NCI-H1436 treated with DMSO at 0.1 percent for 48 hours (cell line): ENCODE measurements at places on chromosomes 7 and 10.

GRCh38 chr7:101998029-101998905 lies 180.8 kb downstream of the CUX1 start:
- no peak for DNase-seq

- DNase-seq = no peak
These were observed 95.7 kb downstream of the SH2D4B start for GRCh38 chr10:80633383-80633860.

DNA sequence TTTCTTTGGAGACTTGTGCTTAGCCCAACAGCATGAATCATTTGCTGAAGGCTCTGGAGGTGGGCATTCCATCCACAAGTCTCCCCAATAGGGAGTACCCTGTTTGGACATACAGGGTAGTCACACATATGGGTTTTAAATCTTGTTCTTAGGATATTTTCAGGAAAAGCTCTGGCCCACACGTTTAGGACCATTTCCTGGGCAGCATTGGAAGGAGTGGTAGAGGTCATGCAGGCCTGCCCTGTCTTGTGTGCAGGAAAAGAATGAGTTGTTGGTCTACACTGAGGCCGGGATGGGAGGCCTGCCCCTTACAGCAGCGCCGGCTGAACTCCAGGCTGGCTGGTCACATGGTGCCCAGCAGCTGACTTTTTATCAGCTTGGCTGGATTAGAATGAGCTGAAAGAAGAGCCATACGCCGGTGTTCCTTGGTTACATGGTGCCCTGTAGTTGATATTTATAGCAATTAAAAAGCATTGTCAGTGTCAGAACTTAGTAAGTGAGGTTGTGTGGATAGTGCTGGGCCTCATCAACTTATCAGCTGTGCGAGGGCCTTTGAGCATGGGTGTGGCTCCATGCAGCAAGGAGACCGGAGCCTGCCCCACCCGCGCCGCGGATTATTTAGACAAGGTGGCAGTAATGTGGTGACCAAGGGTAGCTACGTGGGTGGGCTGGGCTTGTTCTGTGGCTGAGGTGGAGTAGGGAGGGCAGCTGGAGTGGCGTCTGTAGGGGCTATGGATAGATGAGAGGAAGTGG lies 28.6 kb downstream of the OGDH start:
- no peak for DNase-seq

GRCh38 chr10:19828278-19829049 lies 12.2 kb downstream of the PLXDC2 start:
- no peak for DNase-seq

DNA sequence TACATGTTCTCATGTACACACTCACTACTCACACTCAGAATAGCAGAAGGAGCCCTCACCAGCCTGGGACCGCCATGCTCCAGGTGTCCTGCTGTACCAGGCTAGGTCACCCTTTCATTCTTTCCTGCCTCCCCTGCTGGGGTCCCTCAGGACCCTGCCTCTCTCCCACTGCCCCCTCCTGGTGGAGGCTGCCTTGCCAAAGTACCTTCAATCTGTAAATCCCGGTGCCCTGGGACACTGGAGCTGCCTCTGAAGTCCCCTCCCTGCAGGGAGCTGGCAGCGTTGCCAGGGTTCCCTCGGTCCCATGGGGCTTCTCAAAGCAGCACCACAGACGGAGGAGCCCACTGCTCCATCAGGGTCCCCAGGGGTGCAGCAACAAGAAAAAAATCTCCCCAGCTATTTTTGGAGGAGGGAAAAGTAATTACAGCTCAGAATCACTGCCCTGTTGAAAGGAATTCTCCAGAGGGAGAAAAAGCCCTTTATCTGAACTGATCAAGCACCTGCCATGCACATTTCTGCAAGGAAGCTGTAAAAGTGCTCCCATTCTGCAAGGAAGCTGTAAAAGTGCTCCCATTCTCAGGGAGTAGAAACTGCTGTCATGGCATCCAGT lies 259.9 kb downstream of the PTPRN2 start:
- DNase-seq = no peak

DNA sequence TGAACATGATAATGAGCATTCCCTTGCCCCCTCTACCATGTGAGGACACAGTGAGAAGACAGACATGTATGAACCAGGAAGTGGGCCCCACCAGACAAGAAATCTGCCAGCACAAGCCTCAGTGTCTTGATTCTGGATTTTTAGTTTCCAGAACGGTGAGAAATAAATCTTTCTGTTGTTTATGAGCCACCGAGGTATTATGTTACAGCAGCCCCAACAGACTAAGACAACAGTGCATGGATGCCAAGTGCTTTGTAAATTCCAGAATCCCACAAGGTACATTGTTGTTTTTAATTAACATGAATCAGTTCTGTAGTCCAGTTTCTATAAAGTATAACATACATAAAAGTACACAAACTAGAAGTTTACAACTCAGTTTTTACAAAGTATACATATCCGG lies 162.2 kb downstream of the ARHGAP21 start:
- DNase-seq = no peak

DNA sequence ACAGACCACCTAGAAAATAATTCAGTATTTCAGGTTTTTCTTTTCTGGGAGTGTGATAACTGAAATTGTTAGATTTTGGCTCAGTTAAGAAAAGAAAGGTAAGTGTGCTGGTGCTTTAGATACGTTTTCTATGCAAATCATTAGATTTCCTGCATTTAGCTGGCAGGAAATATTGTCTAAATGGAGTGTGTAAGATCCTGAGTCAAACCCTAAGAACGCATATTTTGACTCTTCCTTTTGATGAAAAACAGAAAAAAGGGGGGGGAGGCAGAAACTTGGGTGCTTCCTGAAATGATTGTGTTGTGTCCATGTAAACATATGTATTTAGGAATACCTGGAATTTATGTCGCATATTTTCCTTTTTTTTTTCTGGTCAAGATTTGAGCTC lies 1.2 kb downstream of the GRK5 start:
- DNase-seq = no peak

- peak; percentile 44 for DNase-seq
These were observed 140.8 kb downstream of the DGKB start for GRCh38 chr7:14761510-14762296.

GRCh38 chr7:19353180-19353579 lies 208.0 kb upstream of the FERD3L start:
- no peak for DNase-seq

DNA sequence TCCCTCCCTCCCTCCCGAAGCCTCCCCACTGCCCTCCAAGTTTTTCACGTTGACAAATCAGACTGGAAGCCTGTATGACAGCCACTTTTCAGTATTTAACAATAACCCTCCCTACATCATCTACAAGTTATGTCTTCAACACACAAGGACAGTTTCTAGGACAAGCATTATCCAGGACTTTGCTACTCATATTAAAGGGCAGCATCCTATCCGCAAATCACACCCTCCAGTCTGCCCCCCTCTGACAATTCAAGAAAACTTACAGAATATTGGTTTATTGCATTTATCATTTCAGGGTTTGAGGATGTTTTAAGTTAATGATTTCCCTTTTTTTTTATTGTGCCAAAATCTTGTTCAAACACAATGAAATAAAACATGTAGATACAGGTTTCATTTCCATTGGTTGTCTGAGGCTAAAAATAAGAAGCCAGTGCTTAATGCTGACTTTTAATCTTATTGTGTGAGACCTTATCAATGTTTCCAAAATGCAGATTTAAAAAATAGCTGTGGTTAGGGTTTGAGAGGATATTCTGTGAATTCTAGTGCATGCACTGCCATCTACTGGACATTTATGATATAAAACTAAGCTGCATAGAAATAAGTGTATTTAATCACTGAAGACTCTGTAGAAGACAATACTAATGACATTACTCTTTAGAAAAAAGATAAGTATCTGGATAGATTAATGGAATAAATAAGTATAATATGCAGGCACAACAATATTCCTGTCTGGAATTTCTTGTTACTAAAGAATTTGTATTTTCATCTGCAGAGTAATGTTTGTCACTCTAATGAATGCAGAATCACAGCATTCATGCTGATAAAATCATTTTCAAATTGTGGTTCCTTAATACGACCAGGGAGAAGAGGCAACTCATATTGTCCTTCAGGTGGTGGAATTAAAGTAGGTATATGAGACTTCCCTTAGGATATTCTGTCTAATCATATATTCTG lies 64.1 kb downstream of the CAV1 start:
- DNase-seq = no peak

DNA sequence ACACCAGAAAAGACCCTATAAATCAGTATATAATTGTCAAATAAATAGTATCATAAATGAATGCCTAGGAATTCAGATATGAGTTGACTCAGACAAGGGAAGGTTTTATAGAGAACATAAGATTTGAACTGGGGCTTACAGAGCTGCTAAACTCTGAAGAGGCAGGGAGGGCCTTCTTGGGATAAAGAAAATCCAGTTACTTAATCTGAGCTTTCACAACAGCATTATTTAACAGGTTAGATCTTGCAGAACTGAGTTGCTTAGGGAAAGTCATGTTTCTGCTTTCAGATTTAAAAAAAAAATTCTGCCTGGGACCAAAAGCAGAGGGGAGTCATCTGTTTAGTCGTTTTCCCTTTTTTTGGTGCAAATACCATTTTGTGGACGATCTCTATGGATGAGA lies 594.8 kb upstream of the FZD8 start:
- DNase-seq = no peak

DNA sequence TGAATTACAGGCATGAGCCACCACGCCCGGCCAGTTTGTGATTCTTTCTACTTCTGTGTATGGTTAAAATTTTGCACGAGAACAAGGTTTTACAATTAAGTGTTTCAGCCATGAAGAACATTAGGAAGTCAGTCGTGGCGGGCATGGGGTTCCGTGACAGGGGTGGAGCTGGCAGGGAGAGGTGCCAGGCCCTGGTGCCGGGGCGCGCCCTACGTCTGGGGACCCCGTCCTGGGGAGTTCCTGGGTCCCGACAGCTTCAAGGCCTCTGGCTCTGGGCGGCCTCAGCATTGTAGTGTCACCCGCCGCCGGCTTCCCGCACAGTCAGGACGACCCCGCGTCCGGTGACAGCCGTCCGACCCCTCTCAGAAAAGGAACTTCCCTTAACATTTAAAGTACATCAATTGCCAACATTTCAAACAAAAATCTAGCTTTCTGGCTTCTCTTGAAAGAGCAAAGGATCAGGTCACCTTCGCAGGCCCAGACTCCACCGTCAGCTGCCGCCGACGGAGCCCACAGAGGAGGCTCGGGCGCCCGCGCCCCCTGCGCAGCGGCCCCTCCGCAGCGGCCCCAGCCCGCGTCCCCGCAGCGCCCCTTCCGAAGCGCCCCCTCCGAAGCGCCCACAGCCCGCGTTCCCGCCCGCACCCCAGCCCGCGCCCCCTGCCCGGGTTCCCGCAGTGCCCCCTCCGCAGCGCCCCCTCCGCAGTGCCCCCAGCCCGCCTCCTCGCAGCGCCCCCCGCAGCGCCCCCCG lies 23.2 kb upstream of the MKI67 start:
- no peak for DNase-seq

- no peak for DNase-seq
These were observed 100.5 kb downstream of the GLRX3 start for GRCh38 chr10:130236711-130237110.

DNA sequence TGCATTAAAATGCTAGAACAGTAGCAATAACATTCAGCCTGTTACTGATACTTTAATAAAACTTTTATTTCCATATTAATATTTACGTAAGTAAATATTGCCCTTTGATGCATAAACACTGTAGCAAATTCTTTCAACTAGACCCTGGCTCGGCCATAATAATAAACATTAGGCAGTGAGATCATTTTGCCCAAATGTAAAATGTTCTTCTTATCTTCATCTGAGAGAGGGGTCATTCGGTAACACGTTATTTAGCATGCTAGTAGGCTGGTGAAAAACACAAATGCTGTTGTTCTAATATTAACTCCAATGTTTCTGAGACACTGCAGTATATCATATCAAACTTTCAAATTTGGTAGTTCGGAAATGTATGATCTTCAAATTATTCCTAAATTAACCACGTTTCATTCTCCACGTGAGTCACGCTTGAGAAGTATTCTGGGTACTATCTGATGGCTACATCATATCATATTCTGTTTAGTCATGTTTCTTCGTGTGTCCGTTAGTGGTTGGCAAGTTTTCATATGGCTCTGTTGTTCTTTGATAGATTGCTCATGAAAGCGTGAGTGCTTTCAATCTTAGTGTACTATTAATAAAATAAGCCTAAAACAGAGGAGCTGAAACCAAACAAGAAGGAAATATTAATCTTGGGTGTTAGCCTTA lies 145.8 kb downstream of the NSUN6 start:
- DNase-seq = no peak

DNA sequence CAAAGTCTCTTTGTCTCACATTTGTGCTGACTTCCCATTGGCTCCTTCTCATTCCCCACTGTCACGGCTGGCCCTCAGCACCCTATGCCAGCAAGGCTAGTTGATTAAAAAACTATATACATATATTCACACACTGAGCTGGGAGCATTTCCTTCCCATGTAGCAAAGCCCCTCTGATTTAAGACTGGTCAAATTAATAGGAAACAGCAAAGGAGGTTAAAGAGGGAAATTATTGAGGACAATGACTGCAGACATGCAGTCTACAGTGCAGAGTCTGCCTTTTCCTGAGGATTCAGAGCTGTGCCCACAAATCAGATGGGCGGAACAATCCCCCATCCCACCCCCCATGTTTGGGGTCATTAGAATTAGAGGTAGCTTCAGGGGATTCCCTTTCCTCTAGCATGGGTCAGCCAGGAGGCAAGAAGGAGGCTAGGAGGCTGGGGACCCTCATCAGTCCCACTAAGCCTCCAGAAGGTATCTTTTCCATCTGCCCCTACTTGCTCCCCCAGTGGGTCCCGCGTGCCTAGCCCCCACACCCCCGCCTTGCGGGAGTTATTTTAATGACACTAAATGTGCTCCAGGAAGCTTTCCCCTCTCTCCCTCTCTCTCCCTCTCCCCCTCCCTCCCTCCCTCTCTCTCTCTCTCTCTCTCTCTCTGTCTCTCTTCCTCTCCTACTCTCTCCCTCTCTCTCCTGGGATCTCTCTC lies 9.8 kb upstream of the DLX6 start:
- no peak for DNase-seq

GRCh38 chr10:6543431-6544005 lies 36.6 kb downstream of the PRKCQ start:
- DNase-seq = no peak

GRCh38 chr7:158408318-158408920 lies 179.2 kb downstream of the PTPRN2 start:
- DNase-seq = no peak

GRCh38 chr10:97325754-97326153 lies 6.7 kb downstream of the FRAT1 start:
- DNase-seq = peak; percentile 86
